ENCODE measurements at places on chromosomes 6 and 20.

DNA sequence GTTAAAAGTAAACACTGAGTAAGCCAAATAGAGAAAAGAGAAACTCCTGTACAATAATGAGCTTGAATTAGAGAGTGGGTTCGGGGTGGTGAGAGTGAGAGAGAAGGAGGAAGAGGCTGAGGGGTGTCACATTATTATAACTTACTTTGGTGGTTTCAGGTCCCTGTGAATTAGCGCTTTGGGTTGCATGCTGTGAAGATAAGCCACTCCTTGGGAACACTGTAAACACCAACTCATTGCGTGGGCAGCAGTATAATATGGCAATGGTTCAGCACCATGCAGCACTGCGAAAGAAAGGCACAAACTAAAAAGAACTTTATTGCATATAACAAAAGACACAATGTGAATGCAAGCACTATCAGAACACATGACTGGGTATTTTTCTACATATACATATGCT is 26.9 kb downstream of the MAP3K7 start:
- no peak for DNase-seq

- DNase-seq: no peak
Observed at GRCh38 chr6:136582711-136583471, 32.7 kb upstream of the MAP7 start.

DNA sequence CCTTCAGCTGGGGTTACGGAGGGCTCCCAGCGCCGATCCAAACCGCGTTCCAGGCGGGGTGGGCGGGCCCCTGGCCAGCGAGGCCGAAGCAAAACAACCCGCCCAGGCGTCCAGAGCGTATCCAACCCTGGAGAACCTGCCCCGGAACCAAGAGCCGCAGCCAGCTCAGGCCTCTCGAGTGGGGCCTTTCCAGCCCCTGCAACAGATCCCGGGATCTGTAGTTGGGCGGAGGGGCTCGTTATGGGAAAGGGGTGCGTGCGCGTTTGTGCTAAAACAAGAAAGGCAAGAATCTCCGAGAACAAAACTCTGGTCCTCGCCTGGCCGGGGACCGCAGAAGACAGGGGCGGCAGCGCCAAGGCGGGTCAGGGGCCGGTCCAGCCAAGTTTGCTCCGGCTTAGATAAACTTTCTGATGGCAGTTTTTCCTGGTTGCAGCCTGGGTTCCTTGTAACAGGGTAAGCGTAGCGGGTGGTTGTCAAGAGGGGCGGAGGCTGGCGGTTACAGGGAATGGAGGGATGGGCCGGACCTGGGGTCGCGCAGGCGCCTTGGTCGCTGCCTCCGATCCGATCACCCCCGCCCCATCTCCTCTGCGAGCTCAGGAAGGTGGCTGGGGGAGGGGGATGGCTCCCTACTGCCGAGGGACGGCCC is 448 bp upstream of the RIN2 start:
- peak; percentile 82 for DNase-seq

DNA sequence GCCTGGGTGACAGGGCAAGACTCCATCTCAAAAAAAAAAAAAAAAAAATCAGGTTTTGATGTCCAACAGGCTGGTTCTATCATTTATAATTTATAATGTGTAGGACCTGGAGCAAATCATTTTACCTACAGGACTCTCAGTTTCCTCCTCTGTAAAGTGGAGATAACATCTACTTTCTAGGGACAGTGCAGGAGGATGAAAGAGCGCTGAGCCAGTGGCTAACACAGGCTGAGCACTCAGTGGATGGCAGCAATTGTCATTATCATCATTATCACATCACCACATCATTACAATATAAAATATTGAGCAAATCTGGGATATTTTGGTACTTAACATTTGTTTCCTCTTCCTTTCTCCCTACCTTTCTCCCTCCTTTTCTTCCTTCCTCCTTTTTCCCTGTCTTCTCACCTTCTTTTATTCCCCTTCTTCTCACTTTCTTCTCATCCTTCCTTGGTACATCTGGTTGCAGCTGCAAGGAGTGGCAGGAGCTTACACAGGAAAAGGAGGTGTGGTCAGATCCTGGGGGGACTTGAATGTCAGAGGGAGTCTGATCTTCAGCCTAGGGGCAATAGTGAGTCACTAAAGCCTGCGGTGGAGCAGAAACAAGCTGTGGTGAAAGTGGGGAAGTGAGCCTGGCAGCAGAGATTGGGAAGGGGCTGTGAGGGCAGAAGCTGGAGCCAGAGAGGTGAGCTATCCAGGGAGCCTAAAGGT is 24.6 kb upstream of the CTNNBL1 start:
- DNase-seq: no peak

GRCh38 chr20:53816872-53817398 is 223.3 kb upstream of the ZNF217 start:
- no peak for DNase-seq

DNA sequence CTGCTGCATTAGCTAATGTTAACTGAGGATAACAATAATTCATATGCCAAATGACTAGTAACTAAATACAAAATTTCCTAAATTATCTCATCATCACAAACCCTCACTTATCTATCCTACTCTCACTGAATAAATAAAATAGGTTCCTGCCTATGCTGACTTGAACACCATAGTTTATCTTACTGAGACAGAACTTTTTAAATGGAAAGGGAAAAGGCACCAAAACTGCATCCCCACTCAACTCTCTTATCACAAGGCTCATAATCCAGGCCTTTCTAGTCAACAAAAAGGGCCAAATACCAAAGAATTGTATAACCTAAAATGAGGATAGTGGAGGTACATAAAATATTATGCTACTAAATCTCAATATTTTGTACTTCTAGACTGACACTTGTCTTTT is 23.1 kb downstream of the OSTM1 start:
- DNase-seq: no peak

DNA sequence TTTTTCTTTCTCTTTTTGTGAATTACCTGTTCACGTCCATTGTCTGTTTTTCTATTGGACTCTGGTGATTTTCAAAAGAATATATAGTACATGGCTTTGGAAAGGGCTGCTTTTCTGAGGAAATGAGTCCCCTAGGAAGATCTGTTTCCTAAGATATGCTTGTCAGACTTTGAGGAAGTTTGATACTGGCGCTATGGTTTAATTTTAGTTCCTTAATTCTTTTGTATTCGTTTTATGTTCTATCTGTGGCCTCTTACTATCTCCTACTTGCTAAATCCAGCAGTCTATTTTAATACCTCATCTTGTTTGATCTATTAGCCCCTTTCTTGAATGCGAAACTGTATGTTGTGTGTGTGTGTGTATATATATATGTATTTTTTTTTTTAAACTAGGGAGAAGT is 101.9 kb downstream of the LIN28B start:
- DNase-seq: no peak

- DNase-seq: no peak
Observed at GRCh38 chr6:24959319-24959718, 23.6 kb upstream of the RIPOR2 start.

DNA sequence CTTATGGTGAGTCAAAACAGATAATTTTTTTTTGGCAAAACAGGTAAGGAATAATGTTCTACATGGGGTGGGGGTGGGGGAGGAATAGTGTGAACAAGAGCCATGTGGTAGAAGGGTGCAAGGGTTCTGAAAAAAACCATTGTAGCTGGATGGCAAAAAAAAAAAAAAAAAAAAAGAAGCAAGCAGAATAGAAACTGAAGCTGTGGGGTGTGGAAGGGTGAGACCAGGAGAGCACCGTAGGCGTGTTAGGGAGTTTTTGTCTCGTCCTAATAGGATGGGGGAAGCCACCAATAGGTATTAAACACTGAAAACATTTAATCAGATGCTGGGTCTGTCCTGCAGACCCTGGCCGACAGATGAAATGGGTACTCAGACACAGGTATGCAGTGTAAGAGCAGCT is 110.1 kb downstream of the ADTRP start:
- no peak for DNase-seq

GRCh38 chr6:116424001-116424400 is 37.2 kb upstream of the CALHM6 start:
- DNase-seq: no peak

DNA sequence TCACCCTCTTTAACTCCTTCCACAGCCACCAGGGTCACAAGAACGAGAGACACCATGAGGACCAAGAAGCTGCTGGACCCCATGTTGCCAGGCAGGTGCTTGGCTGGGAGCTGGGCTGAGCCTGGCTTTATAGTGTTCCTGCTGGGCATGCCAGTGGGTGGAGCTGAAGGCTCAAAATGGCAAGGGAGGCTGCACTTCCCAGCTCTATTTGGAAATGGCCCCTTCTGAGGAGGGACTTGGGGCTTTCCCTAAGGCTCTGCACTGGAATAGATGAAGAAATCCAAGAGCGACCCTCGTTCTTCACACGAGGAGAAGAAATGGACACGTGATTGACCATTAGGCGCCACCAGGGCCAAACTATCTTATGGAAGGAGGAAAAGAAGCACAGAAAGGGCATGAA is at the start of gene WFDC12:
Gene WFDC12 (minus strand): TSS at position 101 of the 400 bp plus-strand sequence. CDS start 18 bp downstream, at position 83.
- no peak for DNase-seq

DNA sequence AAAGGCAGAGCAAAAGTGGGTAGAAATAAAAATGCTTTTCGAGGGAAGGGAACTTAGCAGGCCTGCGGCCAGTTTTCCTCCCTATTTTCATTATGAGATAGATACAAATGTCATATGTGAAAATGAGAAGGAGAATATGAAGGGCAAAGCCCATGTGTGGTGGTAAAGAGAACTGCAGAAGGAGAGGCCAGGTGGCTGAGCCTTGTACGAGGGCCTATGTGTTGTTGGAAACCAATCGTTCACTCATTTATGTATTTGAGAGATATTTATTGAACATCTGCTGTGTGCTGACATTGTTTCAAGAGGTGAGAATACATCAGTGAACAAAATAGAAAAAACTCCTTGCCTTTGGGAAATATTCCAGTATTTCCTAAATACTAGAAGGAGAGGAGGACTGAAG is 147.7 kb downstream of the SH3BGRL2 start:
- no peak for DNase-seq

GRCh38 chr6:41182069-41183034 is 18.6 kb downstream of the TREML2 start:
- DNase-seq: peak; percentile 27

DNA sequence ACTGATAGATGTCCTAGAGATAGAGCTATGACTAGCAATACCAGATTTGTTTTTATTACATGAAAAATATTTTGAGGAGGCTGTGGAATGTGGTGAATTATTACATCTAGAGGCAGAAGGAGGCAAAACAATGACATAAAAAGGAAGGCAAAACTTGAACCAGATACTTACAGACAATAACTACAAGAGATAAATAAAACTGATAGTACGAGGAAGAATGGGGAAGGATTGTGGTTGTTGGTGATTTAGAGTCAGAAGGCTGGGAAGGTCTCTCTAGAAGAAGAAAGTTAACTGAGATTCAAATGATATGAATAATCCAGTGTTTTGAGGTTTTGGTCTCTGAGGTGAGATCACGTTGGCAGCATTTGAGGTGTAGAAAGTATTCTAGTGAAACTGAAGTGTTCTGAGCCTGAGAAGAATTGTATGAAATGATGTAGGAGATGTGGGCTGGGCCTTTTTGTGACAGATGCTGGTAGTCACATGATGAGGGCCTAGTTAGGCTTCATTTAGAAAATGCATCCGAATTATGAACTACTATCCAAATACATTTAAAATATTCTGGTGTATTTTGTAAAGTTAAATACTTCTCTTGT is 589.1 kb downstream of the EYS start:
- no peak for DNase-seq

Measured in putamen (tissue), 1 donor.